Stomach (tissue), 19 donors: ENCODE measurements at places on chromosomes 2 and 18. TPM values are rescaled to one million over a fixed set of nuclear protein-coding genes. Genes with fewer than 3 reads are reported as not detected.

CMPK2 gene
- polyA plus RNA-seq, result 3.1 TPM

ELOA2 gene
- 0.15 TPM for polyA plus RNA-seq

XDH gene
- polyA plus RNA-seq, result 0.06 TPM

PDE1A gene
- polyA plus RNA-seq, result 2.5 TPM

MC2R gene
- polyA plus RNA-seq, result not detected

ZNF804A gene
- 0.50 TPM for polyA plus RNA-seq

GRCh38 chr18:8326763-8327394 lies 282.4 kb upstream of the RAB12 start:
- no peak overlapping the region for H3K27ac ChIP-seq
- DNase-seq, result no peak
- H3K27me3 ChIP-seq, result no peaks in the 10 kb centered on the region
- H3K36me3 ChIP-seq, result no peaks in the 10 kb centered on the region

DNA sequence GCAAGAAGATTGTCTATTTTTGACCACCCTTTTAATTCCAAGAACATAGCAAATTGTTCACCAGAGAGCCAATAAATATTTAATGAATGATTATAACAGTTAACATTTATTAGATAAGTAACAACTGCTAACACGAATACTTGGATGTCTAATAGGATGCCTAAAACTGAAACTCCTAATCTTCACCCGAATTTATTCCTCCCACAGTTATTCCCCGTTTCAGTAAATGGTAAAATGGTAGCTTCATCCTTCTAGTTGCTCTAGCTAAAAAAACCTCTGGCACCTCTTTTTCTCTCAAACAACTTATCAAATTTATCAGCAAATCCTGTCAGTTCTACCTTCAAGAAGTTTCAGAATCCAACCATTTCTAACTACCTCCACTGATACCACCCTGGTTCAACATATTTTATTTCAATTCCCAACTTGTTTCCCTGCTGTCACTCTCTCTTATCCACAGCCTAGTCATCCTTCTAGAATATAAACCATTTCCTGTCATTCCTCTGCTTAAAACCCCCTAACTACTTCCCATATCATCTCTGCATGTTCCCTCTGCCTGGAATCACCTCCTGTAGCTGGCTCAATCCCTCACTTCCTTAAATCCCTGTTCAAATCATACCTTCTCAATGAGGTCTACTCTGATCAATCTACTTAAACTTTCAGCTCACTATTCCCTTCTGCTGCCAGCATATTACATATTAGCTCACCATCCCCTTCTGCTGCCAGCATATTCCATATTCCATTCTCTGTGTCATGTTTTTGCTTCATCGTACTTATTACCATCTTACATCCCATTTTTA lies 93.8 kb downstream of the ROCK2 start:
- H3K4me1 ChIP-seq, result no peaks in the 10 kb centered on the region
- peaks cover 18% of the 10 kb centered on the region for H3K36me3 ChIP-seq
- no peak overlapping the region for H3K4me3 ChIP-seq

DNA sequence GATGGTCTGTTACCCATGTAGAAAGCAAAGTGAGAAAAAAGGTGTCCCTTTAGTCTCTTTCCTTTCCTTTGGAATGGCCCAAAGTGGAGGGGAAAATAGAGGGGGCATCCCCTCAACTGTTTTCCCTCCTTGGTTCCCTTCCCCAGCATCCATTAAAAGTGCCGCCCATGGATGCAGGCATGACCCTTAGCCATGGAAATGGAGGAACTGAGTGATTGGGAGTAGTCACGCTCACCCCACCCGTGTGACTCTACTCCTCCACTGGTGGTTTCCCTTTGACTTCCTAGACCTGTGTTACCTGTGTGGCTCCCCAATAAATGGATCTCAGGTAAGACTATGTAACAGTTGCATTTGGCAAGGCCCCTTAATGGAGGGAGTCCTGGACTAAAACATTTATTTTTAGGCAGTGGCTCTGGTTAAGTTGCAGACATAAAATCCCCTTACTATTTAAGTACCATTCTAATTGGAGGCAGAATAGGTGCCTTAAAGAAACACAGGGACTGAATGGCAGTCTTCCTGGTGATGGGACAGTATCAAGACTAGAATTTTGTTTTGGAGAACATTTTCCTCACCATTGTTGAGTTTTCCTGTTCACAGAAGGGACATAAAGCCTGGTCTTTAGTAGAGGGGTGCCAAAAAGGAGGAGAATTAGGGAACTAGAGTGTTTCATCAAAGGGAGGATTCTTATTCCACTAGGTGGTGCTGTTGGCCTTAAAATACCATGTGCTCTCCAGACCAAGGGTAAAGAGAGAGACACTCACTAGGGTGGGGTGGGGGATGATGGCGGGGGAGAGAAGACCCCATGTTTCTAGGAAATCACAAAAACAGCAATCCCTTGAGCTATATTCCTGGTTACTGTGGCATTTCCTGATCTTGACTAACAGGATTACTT lies 25.7 kb upstream of the PLA2R1 start:
- no peaks in the 10 kb centered on the region for H3K36me3 ChIP-seq
- no peaks in the 10 kb centered on the region for H3K27me3 ChIP-seq
- H3K4me1 ChIP-seq, result no peaks in the 10 kb centered on the region
- DNase-seq, result no peak
- H3K4me3 ChIP-seq, result no peak overlapping the region
- H3K27ac ChIP-seq, result no peak overlapping the region

GRCh38 chr2:98583276-98583675 lies 25.0 kb downstream of the COA5 start:
- DNase-seq, result no peak
- H3K4me3 ChIP-seq, result no peak overlapping the region
- H3K27ac ChIP-seq, result no peak overlapping the region
- no peaks in the 10 kb centered on the region for H3K27me3 ChIP-seq

GRCh38 chr2:38308821-38309220 lies 68.3 kb downstream of the ATL2 start:
- H3K27me3 ChIP-seq, result no peaks in the 10 kb centered on the region

GRCh38 chr2:31268344-31268743 lies 34.4 kb downstream of the EHD3 start:
- H3K36me3 ChIP-seq, result no peaks in the 10 kb centered on the region
- no peaks in the 10 kb centered on the region for H3K4me1 ChIP-seq
- DNase-seq, result no peak
- H3K27ac ChIP-seq, result no peak overlapping the region

- H3K4me1 ChIP-seq, result peaks cover 16% of the 10 kb centered on the region
- no peaks in the 10 kb centered on the region for H3K36me3 ChIP-seq
- DNase-seq, result peak; percentile 2
- H3K4me3 ChIP-seq, result no peak overlapping the region
- H3K27me3 ChIP-seq, result peaks cover 25% of the 10 kb centered on the region
These were observed 1.9 kb downstream of the CDH20 start for GRCh38 chr18:61334951-61335683.

DNA sequence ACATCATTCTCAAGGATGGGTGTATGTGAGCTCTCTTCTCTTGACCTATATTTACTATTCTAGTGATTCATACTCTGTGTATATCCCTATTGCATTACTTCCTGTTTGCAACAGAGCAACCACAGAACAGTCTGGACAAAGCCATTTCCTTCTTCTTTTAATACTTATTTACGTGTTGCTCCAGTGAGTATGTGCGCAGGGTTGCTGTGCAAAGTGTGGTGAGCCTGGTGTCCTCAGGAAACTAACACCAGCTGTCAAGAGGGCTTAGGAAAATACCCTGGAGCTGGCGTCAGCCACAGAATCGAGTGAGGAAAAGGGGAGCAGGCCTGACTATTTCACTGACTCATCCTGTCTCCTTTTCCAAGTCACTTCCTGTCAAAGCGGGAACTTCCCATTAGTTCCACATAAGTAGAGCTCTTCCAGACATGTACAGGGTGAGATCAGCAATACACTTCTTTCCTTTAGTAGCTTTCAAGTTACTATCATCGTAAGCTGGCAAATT lies 214.1 kb upstream of the COPS8 start:
- H3K27ac ChIP-seq, result peak overlapping the region; percentile 64
- peak; percentile 37 for DNase-seq
- H3K4me3 ChIP-seq, result no peak overlapping the region
- H3K36me3 ChIP-seq, result no peaks in the 10 kb centered on the region
- H3K27me3 ChIP-seq, result no peaks in the 10 kb centered on the region

DNA sequence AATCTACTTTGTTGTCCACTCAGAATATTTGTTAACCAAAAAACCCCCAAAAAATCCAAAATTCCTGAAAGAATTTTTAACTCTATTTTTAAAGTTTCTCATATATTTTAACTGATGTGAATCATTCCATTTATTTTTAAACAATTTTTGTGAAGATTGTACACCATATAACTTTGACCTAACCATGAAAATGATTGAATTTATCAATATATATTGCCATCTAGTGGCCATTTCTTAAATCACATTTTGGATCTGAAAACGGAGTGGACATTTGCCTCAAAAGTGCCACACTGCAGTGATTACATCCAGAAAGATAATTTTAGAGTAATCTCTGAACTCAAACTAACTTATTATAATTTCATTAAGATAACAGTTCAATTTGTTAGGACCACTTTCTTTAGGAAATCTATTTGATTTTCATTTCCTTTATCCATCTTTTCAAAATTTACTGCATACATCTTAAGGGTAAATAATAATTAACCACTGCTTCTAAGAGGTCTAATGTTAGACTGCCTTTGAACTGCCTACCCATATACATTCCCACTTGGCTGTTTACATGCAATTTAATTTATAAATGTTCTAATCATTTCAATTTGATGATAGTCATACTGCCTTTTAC lies 71.1 kb downstream of the DSC3 start:
- H3K4me1 ChIP-seq, result no peaks in the 10 kb centered on the region
- H3K27me3 ChIP-seq, result no peaks in the 10 kb centered on the region
- no peak for DNase-seq
- no peak overlapping the region for H3K27ac ChIP-seq

DNA sequence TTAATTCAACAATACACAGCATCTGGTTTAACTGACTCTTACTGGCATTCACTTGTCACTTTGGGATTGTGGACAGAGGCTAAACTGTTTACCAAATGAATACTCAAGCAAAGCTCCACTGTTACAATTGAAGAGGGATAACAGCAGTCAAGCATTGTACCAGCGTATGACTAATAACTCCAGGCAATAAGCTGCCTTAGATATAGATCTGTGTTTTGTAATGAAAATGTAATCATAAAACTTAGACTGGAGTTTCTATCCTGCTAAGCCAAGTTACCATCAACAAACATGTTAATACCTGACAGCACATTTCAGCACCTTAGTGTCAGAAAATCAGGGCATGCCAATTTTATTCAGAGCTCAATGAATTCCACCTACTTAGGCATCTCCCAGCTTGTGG lies 889.5 kb downstream of the EPHA4 start:
- no peak overlapping the region for H3K27ac ChIP-seq
- H3K27me3 ChIP-seq, result no peaks in the 10 kb centered on the region
- no peaks in the 10 kb centered on the region for H3K36me3 ChIP-seq
- H3K4me1 ChIP-seq, result no peaks in the 10 kb centered on the region
- no peak overlapping the region for H3K4me3 ChIP-seq

DNA sequence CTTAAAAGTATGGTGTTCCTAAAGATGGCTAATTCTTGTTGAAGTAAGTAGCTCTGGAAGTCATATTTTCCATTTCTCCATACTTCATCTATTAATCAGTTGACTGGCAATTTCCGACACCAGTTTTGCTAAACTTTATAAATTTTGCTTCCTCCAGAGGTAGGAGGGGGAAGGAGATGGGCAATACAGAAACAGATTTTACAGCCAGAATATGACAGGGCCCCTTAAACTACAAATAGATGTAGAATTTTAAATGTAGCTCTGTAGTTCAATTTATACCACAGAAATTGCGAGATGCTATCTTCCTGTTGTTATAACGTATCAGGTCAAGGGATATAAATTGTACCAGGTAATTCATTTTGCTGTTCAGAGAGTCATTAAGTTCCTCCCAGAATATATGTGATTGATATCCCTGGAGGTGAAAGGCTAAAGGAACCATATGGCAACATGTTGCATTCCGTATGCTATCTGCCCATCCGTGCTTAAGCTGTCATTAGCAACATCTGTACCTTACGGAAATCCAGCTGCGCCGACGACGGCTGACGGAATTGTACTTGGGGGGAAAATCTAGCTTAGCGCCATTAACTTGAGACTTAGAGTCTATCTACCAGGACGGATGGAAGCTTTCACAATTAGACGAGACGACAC lies 8.4 kb upstream of the NR4A2 start:
- H3K36me3 ChIP-seq, result no peaks in the 10 kb centered on the region
- H3K27ac ChIP-seq, result peak overlapping the region; percentile 100
- H3K27me3 ChIP-seq, result no peaks in the 10 kb centered on the region
- peaks cover 49% of the 10 kb centered on the region for H3K4me1 ChIP-seq
- H3K4me3 ChIP-seq, result peak overlapping the region; percentile 88

DNA sequence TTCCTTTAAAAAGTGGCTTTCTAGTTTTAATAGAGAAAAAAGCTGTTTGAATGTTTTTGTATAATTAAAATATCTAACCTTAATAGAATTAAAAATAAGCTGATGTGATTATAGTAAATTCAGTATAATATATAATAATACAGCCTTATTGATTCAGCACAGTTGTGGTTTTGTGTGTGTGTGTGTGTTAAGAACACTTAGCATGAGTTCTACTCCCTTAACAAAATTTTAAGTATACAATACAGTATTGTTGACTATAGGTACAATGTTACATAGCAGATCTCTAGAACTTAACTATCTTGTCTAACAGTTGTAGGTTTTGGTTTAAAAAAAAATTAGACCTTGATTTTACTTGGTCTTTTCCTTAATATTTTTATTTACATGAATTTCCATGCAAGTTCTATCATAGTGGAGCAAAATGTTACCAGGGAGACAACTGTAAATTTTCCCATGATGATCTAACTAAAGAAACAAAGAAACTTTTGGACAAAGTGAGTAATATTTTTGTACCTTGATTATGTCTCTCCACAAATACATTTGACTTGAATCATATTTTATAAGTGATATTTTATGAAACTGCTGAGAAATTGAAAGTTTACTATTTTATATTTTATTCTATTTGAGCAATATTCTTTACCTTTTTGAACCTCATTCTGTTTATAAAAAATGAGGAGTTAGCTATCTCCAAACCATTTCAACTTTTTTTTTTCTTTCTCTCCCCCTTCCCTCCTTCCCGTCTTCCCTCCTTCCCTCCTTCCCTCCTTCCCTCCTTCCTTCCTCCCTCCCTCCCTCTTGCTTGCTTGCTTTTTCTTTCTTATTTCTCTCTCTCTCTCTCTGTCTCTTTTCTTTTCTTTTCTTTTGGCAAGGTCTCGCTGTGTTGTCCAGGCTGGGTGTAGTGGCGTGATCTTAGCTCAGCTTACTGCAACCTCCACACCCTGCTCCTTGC lies 46.3 kb downstream of the ZC3H6 start:
- DNase-seq, result no peak
- peaks cover 48% of the 10 kb centered on the region for H3K36me3 ChIP-seq

DNA sequence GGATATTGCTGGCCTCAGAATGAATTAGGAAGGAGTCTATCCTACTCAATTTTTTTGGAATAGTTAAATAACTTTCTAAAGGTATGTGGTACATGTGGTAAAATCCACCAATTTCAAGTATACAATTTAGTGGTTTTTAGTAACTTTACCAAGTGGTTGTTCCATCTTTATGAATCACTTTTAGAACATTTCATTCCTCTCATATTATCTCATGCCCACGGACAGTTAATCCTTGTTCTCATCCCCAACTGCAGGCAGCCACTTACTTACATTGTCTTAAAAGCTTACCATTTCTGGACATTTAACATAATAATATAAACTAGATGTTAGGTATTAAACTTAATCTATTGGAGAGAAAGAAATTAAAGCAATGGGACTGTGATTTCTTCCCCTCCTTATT lies 146.3 kb upstream of the ZC3H15 start:
- no peak for DNase-seq
- no peak overlapping the region for H3K27ac ChIP-seq
- H3K4me1 ChIP-seq, result no peaks in the 10 kb centered on the region
- H3K27me3 ChIP-seq, result no peaks in the 10 kb centered on the region

- H3K4me1 ChIP-seq, result peaks cover 95% of the 10 kb centered on the region
- H3K4me3 ChIP-seq, result no peak overlapping the region
- DNase-seq, result no peak
- no peaks in the 10 kb centered on the region for H3K27me3 ChIP-seq
- H3K27ac ChIP-seq, result peak overlapping the region; percentile 81
These were observed 12.1 kb downstream of the HK2 start for GRCh38 chr2:74845991-74846390.
